ENCODE measurements at places on chromosomes 12 and 14.
A peak's percentile ranks its signal among the peaks of the same experiment; 100 is the strongest.

GRCh38 chr12:39332661-39333175 lies 110.2 kb downstream of the KIF21A start:
- peak; percentile 15 for DNase-seq

DNA sequence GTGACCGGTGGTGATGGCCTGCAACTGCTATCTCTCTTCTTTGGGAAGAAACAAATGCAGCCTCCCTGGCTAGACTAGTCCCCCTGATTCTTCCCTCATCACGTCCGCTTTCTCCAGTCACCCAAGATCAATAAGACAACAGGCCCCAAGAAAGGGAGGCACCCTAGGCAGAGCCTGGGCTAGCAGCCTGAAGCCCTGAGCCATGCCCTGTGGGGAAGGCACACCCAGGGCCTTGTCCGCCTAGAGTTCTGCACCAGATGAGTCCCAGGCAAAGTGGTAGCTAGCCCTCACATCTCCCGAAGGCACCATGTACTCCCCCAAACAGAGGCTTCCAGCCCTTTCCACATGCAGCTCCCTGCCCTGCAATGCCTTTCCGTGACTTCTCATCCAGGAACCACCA lies 35.1 kb downstream of the CAMKK2 start:
- DNase-seq = no peak

DNA sequence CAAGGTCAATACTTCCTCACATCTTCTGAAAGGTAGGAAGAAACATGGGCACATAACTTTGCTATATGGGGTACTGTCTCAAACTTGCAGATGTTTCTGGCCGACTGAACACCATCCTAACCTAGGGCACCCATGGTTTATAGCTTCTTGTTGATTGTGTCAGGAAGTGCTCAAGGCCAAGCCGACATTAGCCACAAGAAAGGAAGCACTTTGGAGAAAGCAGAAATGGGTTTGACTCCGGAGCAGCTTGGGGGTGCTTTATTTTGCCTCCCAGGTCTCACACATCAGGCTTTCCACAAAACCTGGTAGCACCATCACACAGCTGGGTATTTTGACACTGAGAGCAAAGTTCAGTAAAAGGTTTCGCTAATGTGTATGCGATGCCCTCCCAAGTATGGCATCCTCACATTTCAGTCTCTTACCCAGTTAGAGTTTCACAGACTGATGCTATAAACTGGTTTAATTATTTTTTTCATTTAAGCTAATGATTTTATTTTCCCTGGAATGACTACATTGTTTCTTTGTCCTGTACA lies 25.2 kb upstream of the BHLHE41 start:
- no peak for DNase-seq

DNA sequence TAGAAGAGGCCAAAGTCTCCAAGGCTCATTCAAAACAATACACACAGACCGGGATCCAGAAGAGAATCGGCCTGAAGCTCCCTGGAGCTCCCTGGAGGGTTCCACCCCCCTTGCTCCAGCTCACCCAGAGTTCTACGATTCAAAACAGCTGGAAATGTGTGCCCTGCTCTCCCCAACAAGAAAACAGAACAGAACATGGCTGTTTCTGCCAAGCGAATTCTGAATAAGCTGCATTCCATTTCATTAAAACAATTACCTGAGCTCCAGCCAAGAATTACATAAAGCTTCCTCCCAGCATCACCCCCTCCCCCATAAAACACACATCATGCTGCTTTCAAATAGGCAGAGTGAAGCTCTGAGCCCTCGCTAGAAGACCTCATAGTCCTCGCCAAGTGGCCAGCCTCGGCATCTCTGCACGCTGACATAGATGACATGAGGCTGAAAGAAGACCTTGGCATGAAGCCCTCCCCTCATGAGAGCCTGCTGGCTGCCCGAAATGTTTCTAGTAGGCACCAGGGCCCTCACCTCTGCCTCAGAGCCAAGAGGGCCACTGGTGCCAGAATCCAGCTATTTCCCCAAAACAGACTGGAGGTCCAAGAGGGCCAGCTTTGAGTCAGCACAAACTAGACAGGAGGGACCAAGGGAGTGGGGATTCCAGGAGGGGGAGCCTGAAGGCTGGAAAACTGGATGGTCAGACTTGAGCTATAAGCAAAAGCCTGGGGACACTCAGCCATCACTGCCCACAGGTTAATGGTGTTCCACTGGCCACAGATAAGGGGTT lies 8.3 kb downstream of the PXN start:
- DNase-seq = peak; percentile 79

GRCh38 chr12:120495731-120496412 lies at the start of gene DYNLL1:
DYNLL1 (plus strand) TSS chr12:120496113; CDS start chr12:120496422, 309 bp downstream.
- DNase-seq = peak; percentile 98

DNA sequence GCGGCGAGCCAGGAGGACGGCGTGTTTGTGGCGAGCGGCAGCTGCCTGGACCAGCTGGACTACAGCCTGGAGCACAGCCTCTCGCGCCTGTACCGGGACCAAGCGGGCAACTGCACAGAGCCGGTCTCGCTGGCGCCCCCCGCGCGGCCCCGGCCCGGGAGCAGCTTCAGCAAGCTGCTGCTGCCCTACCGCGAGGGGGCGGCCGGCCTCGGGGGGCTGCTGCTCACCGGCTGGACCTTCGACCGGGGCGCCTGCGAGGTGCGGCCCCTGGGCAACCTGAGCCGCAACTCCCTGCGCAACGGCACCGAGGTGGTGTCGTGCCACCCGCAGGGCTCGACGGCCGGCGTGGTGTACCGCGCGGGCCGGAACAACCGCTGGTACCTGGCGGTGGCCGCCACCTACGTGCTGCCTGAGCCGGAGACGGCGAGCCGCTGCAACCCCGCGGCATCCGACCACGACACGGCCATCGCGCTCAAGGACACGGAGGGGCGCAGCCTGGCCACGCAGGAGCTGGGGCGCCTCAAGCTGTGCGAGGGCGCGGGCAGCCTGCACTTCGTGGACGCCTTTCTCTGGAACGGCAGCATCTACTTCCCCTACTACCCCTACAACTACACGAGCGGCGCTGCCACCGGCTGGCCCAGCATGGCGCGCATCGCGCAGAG lies 873 bp downstream of the PLXNC1 start:
- peak; percentile 59 for DNase-seq
